NCI-H1436 treated with DMSO at 0.1 percent for 48 hours (cell line): ENCODE measurements at places on chromosomes 16 and 17.

- peak; percentile 35 for DNase-seq
Measured at GRCh38 chr16:82011199-82011641, at the start of gene SDR42E1. Gene SDR42E1 (minus strand): TSS chr16:82011470. CDS start chr16:82000858, 10,612 bp downstream.

- DNase-seq = no peak
Measured at GRCh38 chr17:80615376-80615775, 70.7 kb downstream of the RPTOR start.

- no peak for DNase-seq
Measured at GRCh38 chr16:49280841-49281371, 732 bp downstream of the CBLN1 start.

- no peak for DNase-seq
Measured at GRCh38 chr16:8537691-8538342, 52.5 kb downstream of the TMEM114 start.

DNA sequence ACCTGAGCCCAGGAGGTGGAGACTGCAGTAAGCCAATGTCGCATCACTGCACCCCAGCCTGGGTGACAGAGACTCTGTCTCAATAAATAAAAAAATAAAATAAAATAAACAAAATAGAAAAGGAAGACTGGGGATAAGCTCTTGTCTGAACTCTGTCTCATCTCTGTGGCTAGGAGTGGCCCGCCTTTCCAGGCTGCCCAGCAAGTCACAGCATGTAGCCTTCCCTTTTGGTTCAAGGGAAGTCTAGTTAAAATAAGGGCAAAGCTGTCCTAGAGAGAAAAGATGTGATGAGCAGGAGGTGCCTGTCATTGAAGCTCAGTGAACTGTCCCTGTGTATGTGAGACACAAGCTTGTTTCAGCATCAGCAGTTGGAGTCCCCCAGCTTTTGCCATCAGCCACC is 2.7 kb upstream of the GFAP start:
- DNase-seq = no peak

- DNase-seq = no peak
Measured at GRCh38 chr16:24731722-24732419, 2.4 kb downstream of the TNRC6A start.

GRCh38 chr17:77802811-77803220 is 155.7 kb upstream of the TNRC6C start:
- DNase-seq = no peak

DNA sequence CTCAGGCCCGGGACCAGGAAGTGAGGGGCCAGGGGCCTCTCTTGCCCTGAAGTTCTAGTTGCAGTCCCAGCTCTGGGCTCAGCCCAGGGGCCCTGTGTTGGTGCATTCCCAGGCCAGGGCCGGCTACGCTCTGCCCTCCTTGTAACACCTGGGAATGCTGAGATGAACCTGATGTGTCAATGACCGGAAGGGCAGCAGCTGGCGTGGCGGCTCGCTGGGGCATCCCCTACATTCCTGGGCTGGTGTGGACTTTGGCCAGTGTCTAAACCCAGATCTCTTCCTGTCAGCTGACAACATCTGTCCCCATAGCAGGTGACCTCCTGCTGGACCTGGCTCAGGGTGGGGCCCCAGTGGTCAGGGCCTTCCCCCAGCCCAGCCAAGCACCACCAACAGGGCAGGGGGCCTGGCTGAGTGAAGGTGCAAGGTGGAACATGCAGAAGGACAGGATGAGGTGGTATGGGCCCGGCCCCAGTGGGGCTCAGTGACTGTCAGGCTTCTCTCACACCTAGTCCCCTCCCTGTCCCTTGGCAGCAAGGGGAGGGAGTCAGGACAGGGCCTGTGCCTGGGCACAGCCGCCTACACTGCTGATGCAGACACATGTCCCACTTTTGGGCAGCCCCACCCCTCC is 15.9 kb downstream of the FAM83G start:
- no peak for DNase-seq

GRCh38 chr16:23113185-23113584 is 36.1 kb downstream of the USP31 start:
- no peak for DNase-seq

DNA sequence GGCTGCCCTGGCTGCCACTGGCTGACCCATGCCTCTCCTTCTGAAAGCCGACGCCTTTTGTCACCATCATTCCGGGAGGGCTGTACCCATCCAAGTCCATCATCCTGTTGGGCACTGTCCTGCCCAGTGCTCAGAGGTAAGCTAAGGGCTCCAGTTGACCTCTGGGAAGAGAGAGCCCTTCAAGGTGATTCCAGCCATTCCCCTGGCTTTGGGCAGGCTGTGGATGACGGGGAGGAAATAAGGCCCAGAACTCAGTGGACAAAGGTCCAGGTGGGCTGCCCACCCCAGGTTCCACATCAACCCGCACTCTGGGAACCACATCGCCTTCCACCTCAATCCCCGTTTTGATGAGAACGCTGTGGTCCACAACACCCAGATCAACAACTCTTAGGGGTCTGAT is 45.8 kb downstream of the NOS2 start:
- DNase-seq = no peak

- no peak for DNase-seq
Measured at GRCh38 chr17:43732958-43733357, 25.6 kb downstream of the SOST start.

- no peak for DNase-seq
Measured at GRCh38 chr17:6661464-6661848, 9.9 kb downstream of the C17orf100 start.

- no peak for DNase-seq
Measured at GRCh38 chr17:76752006-76752405, 14.1 kb downstream of the MFSD11 start.
